ENCODE measurements at places on chromosomes 2 and 18.
A peak's percentile ranks its signal among the peaks of the same experiment; 100 is the strongest.

GRCh38 chr2:182554950-182555349 is 128.1 kb upstream of the PDE1A start:
- DNase-seq = no peak

DNA sequence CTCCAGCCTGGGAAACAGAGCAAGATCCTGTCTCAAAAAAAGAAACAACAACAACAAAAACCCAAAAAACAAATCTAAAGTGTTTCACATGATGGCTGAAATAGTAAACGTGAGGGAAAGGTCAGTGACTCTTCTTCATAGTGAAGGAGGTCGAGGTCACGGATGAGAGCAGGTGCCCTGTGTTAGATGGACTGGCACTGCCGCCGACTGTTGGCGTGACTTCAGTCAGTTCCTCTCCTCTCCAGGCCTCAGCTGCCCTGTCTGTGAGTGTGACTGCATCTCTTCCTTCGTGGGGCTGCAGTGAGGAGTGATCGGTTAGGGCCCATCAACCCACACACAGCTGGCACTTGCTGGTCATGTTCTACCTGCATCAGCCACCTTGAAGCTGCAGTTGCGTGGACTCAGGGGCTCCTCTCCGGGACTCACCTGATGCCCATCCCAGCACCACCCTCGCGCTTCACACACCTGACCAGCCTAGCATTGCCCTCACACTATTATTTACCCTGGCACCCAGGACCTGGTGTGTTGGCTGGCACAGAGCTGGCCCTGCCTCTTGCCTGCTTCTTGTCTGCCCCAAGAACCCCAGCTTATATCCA is 30.1 kb upstream of the TMEM87B start:
- DNase-seq = no peak

DNA sequence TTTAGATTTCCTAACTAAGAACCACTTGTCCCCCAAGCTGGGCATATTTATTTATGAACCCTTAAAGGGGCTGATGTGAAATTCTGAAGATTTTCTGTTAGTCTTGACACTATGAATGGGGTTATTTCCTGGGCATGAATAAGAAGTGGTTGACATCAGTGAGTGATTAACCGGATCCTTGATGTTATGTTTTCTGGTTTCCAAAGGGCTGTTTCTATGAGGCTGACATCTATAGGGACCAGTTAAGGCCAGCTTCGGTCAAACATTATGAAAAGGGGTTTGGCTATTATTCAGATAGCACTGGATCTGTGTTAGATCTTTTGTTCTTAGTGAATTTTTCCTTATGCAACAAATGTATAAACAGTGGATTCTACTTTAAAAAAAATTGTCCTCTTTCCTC is 443.7 kb upstream of the SPRED2 start:
- no peak for DNase-seq

DNA sequence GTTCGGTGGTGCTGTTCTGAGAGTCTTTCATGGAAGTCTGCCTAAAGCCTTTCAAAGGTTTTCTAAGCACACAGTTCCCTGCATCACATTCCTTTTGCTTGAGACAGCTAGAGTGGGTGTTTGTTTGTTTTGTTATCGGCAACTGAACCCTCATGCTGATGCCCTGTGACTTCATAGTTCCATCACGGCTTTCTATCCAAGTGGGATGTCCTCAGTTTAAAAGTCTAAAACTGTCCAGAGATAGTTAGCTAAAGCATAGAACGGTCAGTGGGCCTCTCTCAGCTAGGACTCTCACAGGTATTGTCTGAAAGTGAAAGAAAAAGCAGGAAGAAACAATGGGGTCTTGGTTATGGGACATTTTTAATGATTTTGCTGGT is 337.3 kb downstream of the OSR1 start:
- peak; percentile 79 for DNase-seq

GRCh38 chr2:224426656-224427055 is 24.7 kb upstream of the FAM124B start:
- DNase-seq = no peak

Measured in AG08396 (cell line).